ENCODE measurements at places on chromosomes 5 and 9. TPM values are rescaled to one million over a fixed set of nuclear protein-coding genes. Genes with fewer than 3 reads are reported as not detected.

DNA sequence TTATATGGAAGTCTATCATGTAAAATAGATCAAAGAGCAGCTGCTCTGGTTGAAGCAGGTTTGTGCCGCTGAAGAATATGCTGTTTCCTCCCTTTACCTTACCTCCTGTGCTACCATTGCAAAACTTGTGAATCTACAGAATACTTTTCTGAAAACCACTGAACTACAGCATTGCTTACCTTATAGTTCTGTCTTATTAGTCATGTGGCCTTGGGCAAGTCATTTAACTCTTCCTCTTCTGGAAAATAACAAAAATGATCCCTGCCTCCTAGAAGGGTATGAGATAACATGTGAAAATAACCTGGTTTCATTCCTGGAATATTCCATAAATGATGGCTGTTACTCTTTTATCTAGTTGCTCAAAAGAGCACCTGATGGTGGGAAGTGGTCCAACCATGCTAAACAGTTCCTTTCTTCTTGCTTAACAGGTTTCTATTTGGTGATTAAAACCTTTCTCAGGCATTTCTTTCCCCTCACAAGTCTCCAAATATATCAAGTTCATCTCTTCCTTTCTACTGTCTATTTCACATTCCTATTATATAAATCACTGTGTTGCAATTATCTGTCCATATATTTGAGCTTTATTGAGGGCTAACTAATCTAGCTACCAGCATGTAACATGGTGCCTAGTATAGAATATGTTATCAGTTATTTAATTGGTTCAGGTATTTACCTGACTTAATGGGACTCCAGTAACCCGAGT, 15.0 kb downstream of the TRIM32 start:
- H3K27me3 ChIP-seq: no peaks in the 10 kb centered on the region
- H3K4me1 ChIP-seq: peaks cover 26% of the 10 kb centered on the region
- H3K4me3 ChIP-seq: no peak overlapping the region
- no peak overlapping the region for H3K27ac ChIP-seq
- H3K36me3 ChIP-seq: peaks cover 64% of the 10 kb centered on the region
- DNase-seq: no peak

DNA sequence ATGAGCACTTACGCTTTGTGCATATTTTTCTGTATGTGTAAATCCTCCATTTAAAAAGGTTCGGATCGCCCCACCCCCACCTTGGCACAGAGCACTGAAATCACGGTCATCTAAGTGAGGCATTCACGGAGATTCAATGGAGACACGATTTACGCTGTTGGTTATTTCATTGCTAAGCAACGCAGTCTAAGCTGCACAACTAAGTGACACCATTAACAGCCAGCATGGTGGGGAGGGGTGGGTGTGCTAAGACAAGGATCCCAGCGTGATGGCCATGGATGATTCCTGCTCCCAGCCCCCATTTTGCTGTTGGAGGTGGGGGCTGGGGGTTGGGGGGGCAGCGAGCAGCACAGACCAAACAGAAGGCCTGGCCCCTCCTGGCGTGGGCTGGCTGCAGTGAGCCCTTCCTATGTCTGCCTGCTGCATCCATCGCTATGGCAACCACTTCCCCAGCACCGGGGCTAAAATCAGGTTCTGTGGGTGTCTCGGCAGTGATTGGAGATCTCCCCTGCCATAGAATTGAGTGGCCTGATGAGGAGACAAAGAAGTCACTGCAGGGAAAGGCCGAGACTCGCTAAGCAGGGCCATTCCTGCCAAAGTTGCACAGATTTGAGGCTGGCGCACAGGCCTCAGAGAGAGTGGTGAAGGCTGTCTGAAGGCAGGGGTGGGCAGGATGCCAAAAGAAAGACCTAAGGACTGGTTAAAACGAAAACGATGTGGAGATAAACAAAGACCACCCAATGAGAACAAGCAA, 14.3 kb upstream of the MARCHF6 start:
- no peak overlapping the region for H3K4me3 ChIP-seq
- peaks cover 10% of the 10 kb centered on the region for H3K27me3 ChIP-seq
- H3K27ac ChIP-seq: no peak overlapping the region
- no peak for DNase-seq

- H3K36me3 ChIP-seq: peaks cover 2% of the 10 kb centered on the region
- H3K4me1 ChIP-seq: no peaks in the 10 kb centered on the region
- no peaks in the 10 kb centered on the region for H3K27me3 ChIP-seq
These were observed 63.2 kb downstream of the SLC44A1 start for GRCh38 chr9:105307591-105308130.

DNA sequence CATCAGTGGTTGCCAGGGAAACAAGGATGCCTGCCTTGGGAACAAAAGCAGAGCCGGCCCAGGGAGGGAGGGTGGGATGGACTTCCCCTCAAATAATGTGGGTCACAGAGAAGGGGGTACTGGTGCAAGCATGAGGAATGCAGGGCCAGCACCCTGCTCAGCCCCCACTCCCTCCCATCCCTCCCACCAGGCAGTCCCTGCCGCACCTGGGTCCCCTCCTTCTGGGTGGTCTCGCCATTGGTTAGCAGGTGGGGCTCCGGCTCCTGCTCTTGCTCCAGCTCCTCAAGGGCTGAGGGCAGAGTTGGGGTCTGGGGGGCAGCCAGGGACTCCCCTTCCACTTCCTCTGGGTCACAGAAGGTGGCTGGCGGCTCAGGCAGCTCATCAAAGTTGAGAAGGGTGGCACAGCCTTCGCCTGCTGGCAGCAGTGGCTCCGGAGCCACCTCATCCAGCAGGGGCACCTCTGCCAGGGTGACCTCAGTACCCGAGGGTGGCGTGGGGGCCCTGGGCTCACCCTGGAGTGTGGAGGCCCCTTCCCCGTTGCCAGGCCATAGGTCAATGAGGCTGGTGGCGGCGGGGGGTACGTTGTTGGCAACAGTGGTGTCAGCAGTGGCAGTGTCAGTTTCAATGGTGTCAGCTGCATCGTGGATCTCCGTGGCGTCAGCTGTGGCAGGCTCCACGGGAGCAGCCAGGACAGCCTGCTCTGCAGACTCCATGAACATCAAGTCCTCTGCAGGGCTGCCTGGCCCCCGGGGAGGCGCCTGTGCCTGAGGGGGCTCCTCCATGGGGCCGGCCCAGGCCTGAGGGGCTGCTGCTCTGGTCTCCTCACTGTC, 11.5 kb downstream of the PRR7 start:
- no peak overlapping the region for H3K27ac ChIP-seq
- H3K4me1 ChIP-seq: peaks cover 35% of the 10 kb centered on the region
- no peak overlapping the region for H3K4me3 ChIP-seq
- no peaks in the 10 kb centered on the region for H3K27me3 ChIP-seq
- DNase-seq: no peak

DNA sequence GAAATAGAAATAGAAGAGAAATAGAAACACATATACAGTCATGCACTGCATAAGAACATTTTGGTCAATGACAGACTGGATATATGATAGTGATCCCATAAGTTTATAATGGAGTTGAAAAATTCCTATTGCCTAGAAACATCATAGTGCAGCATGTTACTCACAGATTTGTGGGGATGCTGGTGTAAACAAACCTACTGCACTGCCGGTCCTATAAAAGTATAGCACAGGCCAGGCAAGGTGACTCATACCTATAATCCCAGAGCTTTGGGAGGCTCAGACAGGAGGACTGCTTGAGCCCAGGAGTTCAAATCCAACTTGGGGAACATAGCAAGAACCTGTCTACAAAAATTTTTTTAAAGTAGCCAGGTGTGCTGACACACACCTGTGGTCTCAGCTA, 240.6 kb upstream of the MAP3K1 start:
- no peak overlapping the region for H3K4me3 ChIP-seq
- no peaks in the 10 kb centered on the region for H3K36me3 ChIP-seq
- H3K27ac ChIP-seq: no peak overlapping the region
- H3K4me1 ChIP-seq: no peaks in the 10 kb centered on the region
- DNase-seq: no peak

DNA sequence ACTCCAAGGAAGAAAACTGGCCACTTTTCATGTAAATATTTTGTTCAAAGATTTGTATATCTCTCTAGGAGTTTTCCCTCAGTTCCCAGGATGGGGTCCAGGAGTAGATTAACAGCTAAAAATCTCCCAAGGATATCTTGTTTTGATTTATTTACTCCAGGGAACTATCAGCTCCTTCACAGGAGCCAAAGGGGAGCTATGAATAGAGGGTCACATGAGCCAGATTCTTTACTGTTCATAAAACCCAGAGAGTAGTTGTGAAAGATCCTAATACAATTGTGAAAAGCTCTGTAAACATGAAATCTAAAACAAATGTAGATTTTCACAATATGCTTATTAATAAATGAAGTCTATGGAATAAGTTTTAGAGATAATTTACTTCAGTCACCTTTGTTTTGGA, 16.9 kb downstream of the DIMT1 start:
- DNase-seq: no peak
- no peaks in the 10 kb centered on the region for H3K27me3 ChIP-seq
- H3K36me3 ChIP-seq: peaks cover 44% of the 10 kb centered on the region
- H3K4me3 ChIP-seq: no peak overlapping the region
- peak overlapping the region; percentile 7 for H3K27ac ChIP-seq

DNA sequence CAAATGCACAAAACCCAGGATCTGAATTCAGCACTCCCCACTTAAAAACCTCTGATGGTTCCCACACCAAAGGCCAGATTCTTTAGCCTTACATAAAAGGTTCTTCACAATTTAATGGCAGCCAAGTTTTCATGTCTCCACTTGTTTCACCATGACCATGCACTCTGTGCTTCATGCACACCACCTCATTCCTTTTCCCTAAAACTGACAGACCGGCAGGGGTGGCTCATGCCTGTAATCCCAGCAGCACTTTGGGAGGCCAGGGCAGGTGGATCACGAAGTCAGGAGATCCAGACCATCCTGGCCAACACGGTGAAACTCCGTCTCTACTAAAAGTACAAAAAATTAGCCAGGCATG, 150.4 kb downstream of the SEMA6A start:
- H3K27me3 ChIP-seq: no peaks in the 10 kb centered on the region
- no peak overlapping the region for H3K27ac ChIP-seq
- H3K4me3 ChIP-seq: no peak overlapping the region
- DNase-seq: no peak
- no peaks in the 10 kb centered on the region for H3K4me1 ChIP-seq

Gene POC5
- total RNA-seq: 14.5 TPM

Gene PRR7
- total RNA-seq: 32.6 TPM

Gene PLCXD3
- total RNA-seq: not detected
